A673 (cell line): ENCODE measurements at places on chromosomes 2 and 18. TPM values are rescaled to one million over a fixed set of nuclear protein-coding genes. Genes with fewer than 3 reads are reported as not detected.

The C1QL2 gene
- total RNA-seq: 0.98 and 1.5 TPM in 2 replicates

The PHLPP1 gene
- 13.7 and 17.5 TPM in 2 replicates for total RNA-seq

The TCF4 gene
- total RNA-seq: 143 and 147 TPM in 2 replicates

DNA sequence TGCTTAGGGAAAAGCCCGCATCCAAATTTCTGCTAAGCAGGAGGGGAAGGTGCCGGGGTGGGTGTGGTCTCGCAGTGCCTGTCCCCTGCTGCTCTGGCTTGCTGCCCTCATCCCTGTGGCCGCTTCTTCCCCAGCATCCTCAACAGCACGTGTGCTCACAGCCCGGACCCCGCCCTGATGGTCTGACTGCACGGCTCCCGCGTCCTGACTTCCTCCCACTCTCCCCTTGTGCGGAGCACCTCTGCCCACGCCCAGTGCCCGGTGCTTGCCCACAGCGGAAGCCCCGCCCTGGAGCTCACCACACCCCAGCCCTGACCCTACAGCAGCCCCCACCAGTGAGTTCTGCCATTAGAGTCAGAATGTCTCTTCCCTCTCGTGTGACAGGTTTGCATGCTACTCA, 277.9 kb downstream of the NDUFA10 start:
- DNase-seq: no peak
- H3K27me3 ChIP-seq: peaks cover 10% of the 10 kb centered on the region
- peaks cover 6% of the 10 kb centered on the region for H3K4me1 ChIP-seq

DNA sequence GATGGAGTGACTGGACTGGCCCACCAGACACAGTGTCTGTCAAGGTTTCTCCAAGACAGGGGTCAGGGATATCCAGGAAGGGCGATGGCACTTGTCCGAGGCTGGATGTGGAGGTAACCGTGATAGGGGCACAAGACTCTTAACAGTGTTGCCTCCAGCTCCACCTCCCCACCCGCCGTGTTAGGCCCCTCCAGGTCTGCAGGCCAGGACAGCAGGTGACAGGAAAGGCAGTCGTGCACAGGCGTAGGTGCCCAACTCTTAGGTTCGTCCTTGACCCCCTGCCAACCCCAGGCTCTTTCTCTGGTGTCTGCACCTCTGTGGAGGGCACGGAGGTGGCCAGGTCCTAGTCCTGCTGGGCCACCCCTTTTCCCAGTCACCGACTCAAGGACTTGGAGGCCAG, 10.1 kb downstream of the ITM2C start:
- no peaks in the 10 kb centered on the region for H3K27me3 ChIP-seq
- peaks cover 54% of the 10 kb centered on the region for H3K36me3 ChIP-seq
- H3K4me3 ChIP-seq: no peak overlapping the region
- no peak overlapping the region for H3K27ac ChIP-seq
- peaks cover 18% of the 10 kb centered on the region for H3K4me1 ChIP-seq

GRCh38 chr18:66013969-66014368, 263.2 kb downstream of the CDH7 start:
- no peak overlapping the region for H3K4me3 ChIP-seq
- no peak for DNase-seq
- no peaks in the 10 kb centered on the region for H3K4me1 ChIP-seq
- H3K27me3 ChIP-seq: no peaks in the 10 kb centered on the region
- H3K36me3 ChIP-seq: no peaks in the 10 kb centered on the region
- no peak overlapping the region for H3K27ac ChIP-seq

- no peak for DNase-seq
- no peaks in the 10 kb centered on the region for H3K4me1 ChIP-seq
- H3K27ac ChIP-seq: no peak overlapping the region
- peaks cover 10% of the 10 kb centered on the region for H3K27me3 ChIP-seq
- no peak overlapping the region for H3K4me3 ChIP-seq
Measured at GRCh38 chr18:36536426-36536825, 238.9 kb downstream of the FHOD3 start.

DNA sequence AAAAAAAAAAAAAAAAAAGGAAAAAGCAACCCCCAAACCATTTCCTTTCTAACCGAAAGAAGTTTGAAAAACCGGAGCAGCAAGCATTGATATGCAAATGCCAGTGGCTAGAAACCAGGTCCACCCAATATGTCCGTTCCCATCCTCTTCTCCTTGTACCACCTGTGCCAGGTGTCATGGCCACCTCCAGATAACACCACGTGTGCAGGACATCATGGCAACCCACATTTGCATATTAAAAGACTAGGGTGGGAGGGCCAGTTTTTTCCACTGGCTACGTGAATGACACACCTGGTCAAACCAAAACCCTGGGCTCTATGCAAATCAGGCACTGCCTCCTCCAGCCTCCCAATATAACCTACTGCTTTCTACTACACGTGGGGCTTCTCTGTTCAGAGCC, 303.3 kb upstream of the GULP1 start:
- no peak for DNase-seq
- no peaks in the 10 kb centered on the region for H3K36me3 ChIP-seq
- peaks cover 3% of the 10 kb centered on the region for H3K4me1 ChIP-seq

DNA sequence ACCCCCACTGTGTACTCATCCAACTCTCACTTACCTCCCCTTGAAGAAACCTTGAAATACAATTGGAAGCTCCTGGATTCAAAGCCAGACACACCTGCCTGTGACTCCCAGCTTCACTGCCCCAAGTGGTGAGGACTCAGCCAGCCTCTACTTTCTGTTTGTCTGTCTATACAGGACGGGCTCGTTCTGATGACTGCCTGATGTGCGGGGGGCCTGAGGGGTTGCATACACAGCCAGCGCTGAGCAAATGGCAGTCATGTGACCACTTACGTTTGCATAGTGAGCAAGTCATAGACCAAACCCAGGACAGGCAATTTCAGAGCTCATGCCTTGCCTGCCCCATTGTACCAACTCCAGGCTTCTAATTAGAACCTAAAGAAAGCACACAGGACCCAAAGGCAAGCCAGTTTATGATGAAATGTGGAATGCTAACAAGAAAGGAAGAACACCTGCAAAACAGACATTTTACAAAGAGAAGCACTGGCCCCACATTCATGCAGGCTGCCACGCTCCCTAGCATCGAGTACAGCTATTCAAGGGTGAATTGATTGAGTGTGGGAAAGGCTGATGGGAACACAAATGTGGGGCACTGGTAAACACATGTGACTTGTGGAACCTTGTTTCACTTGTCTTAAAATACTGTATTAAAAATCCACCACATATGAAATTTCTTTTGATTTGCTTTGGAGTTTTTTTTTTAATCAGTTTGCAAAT, 137.8 kb downstream of the LNPK start:
- DNase-seq: no peak
- no peaks in the 10 kb centered on the region for H3K36me3 ChIP-seq
- peaks cover 38% of the 10 kb centered on the region for H3K27me3 ChIP-seq
- no peaks in the 10 kb centered on the region for H3K4me1 ChIP-seq
